ENCODE measurements at places on chromosomes 16 and 17. TPM values are rescaled to one million over a fixed set of nuclear protein-coding genes. Genes with fewer than 3 reads are reported as not detected.

SLC5A10 gene
- 0.07 TPM for total RNA-seq

OTOA gene
- under 0.01 TPM for total RNA-seq

KRTAP16-1 gene
- total RNA-seq: not detected

CDK3 gene
- total RNA-seq: 1.8 TPM

MAP2K6 gene
- 1.4 TPM for total RNA-seq

MKS1 gene
- total RNA-seq: 11.5 TPM

CA7 gene
- not detected for total RNA-seq

MPO gene
- total RNA-seq: not detected

RAB11FIP4 gene
- 30.3 TPM for total RNA-seq

WFIKKN1 gene
- under 0.01 TPM for total RNA-seq

Measured in nasal cavity respiratory epithelium epithelial cell of viscerocranial mucosa (primary cell).